ENCODE measurements at places on chromosomes 5 and 9.

- DNase-seq, result no peak
These were observed 10.9 kb upstream of the NKD2 start for GRCh38 chr5:997711-998110.

GRCh38 chr5:4862500-4862899 lies 277.6 kb upstream of the ADAMTS16 start:
- DNase-seq, result peak; percentile 66

DNA sequence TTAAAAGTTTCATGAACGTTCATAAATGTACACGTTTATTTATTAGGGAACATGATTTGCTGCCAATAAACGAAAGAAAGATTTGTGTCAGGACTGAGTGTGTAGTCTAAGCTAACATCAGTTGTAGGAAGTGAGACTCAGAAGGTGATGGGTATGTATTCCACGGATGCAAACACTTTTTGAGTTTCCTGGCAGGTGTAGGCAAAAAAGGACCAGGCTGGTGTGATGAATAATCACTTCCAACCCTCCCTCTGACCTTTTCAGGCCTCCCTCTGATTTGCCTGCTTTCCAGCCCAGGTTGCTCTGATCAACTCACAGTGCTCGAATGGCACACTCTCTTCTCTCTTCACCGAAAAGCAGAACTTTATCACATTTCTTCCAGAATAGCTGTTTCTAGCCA lies 51.8 kb downstream of the BASP1 start:
- peak; percentile 24 for DNase-seq

DNA sequence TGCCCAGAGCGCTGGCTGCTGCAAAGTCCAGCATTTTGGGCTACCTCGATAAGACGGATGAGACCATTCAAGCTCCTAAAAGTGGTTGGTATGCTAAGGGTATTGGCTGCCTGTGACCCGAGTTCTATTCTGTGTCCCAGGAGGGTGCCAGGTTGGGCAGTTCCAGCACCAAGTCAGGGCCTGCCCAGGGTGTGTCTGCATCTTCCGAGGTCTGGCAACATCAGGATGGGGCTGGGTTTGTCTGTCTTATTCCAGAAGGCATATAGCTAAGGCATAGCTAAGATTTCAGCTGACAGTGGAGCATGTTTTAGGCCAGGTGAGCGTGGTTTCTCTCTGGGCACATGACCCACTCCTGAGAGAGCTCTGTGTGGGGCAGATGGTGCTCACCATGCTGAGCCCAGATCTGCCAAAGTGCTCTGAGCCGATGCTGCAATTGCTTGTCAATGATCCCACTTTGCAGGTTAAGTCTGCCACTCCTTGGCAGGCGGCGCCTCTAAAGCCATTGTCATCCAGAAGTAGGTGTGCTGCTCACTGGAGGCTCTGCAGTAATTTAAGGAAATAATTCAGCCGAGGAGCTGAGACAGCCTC lies 7.8 kb downstream of the SLC9A3 start:
- DNase-seq, result no peak

GRCh38 chr5:67051164-67051563 lies 145.4 kb downstream of the CD180 start:
- no peak for DNase-seq

GRCh38 chr9:80699511-80699998 lies 989.8 kb downstream of the TLE1 start:
- no peak for DNase-seq

DNA sequence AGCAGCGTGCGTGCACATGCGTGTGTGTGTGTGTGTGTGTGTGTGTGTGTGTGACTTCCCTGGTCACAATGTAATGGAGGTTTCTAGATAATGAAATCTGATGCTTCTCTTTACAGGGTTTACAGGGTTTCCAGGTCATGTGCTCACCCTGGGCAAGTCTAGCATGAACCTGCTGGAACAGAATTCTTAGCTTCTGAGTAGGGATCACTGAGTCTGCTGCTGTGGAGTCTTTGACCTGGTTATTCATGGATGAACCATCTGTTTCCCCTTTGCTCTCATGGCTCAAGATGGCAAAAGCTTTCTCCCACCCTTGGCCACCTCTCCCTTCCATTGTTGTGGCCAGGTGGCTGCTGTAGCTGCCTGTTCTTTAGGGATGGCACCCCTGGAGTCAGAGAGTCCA lies 111.6 kb upstream of the SHB start:
- DNase-seq, result no peak

DNA sequence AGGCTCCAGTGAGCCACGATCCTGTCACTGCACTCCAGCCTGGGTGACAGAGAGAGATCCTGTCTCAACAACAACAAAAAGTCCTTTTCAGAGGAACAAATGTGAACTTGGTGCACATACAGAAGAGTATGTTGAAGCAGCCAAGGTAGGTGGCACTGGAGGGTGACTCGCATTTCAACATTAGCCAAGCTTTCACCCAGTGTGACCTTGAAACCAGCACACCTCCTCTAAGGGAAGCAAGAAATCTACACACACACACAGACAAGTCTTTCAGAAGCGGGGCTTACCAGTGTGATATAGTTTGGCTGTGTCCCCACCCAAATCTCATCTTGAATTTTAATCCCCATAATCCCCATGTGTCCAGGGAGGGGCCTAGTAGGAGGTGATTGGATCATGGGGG lies 225.2 kb downstream of the SEMA5A start:
- DNase-seq, result no peak

DNA sequence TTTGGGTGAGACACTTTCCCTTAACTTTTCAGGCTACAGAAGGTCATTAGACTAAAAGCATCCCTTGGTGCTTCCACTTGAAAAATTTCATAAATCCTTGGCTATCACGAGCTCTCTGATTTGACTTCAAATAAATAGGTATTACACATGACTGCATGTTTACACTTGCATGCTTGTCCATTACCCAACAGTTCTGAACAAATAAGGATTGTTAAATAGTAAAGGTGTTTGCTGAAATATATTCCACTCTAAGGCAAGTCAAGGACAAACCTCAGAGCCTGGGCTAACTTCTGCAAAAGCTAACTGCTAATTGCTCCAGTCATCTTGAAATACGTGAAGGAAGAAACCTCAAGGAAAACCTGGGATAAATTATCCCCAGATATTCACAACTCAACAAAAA lies 14.5 kb downstream of the FBXW2 start:
- DNase-seq, result no peak

DNA sequence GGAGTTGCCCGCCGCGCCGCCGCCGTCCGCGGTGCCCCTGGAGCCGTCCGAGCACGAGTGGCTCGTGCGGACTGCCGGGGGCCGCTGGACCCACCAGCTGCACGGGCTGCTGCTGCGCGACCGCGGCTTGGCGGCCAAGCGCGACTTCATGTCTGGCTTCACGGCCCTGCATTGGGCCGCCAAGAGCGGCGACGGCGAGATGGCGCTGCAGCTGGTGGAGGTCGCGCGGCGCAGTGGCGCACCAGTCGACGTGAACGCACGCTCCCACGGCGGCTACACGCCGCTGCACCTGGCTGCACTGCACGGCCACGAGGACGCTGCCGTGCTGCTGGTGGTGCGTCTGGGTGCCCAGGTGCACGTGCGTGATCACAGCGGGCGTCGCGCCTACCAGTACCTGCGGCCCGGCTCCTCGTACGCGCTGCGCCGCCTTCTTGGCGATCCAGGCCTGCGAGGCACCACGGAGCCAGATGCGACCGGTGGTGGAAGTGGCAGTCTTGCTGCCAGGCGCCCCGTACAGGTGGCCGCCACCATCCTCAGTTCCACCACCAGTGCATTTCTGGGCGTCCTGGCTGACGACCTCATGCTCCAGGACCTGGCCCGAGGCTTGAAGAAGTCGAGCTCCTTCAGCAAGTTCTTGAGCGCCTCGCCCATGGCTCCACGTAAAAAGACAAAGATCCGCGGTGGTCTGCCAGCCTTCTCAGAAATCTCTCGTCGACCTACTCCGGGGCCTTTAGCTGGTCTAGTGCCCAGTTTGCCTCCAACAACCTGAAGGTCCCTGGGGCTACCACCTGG lies 1.6 kb downstream of the SOWAHA start:
- DNase-seq, result no peak

GRCh38 chr5:66745297-66745696 lies 149.1 kb downstream of the MAST4 start:
- DNase-seq, result no peak

DNA sequence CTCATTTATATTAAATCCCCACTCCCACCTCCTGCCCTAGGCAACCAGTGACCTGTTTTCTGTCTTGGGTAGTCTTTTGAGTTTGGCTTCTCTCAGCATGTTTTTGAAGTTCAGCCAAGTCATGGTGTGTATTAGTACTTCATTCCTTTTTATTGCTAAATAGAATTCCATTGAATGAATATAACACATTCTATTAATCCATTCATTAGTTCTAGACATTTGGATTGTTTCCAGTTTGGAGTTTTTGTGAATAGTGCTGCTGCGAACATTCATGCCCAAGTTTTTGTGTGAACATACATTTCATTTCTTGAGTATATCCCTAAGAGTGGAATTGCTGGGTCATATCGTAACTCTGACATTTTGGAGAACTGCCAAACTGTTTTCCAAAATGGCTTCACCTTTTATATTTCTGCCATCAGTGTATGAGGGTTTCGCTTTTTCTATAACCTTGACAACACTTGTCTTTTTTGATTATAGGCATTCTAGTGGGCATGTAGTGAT lies 2.7 kb downstream of the ZNF346 start:
- no peak for DNase-seq

GRCh38 chr9:27168496-27168895 lies 59.5 kb downstream of the TEK start:
- DNase-seq, result no peak

DNA sequence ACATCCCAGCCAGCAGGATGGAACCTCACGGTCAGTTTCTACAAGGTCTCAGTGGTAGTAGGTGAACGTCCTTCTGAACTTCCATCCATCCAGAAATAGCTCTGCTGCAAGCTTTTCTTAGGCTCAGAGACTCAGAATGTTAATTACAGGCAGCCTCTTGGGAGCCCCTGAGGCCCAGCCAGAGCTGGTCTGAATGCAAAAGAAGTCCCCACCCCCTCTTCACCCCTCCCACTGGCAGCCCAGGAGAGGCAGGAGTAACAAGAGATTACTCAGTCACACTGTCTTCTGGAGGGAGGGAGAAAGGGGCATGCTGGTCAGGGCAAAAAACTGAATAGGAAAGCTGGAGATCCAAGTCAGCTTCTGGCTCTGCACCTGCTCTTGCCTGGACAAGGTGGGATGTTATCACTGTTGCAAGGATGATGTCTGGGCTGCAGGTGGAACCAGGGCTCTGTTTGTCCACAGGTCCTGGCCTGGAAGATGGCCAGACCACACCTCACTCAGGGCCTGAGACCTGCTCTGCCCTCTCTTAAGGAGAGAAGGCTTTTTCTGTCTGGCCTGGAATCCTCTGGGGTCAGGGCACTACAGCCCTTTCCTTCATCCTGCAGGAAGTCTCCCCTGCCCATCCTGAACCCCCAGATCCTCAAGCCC lies 9.1 kb downstream of the ENHO start:
- DNase-seq, result no peak

DNA sequence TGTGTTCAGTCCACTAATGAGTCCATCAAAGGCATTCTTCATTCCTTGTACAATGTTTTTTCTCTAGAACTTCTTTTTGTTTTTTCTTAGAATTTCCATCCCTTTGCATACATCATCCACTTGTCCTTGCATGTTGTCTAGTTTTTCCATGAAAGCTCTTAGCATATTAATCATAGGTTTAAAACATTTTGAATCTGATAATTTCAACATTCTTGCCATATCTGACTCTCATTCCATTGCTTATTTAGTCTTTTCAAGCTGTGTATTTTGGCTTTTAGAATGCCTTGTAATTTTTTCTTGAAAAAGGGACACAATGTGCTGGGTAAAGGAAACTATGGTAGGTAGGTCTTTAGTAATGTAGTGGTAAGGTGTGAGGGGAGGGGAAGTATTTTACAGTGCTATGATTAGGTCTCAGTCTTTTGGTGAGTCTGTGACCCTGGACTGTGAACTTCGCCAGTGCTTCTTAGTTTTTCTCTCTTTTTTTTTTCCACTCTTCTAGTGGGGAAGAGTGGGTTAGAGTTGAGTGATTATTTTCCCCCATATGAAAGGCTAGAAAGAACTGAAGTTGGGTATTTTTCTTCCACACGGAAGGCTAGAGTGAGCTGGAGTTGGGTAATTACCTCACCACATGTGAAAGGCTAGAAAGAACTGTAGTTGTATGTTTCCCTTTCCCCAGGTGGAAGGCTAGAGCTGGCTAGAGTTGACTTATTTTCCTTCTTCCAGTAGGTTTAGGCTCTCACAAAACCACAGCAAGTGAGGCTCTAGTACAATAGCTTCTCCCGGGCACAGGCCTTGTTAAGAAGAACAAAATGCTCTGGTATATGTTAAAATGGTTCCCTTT lies 172.1 kb downstream of the SNX18 start:
- DNase-seq, result no peak

DNA sequence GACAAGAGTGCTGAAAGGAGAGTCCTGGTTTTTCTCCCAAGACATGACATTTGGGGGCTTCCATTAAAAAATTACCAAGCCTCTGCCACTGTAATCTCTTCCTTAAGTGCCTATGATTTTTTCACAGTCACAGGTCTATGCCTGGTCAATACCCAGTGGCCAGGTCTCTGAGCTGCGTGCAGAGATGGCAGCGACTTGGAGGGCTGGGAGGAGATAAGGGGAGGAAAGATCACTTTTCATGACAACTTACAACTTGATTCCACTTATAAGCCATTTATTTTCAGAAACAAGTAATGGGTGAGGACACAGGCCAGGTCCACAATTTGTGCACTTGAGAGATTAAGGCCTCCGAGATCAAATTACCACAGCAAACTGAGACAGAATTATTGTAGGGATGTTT lies 1.9 kb upstream of the PCDHAC2 start:
- DNase-seq, result no peak

GRCh38 chr5:3601061-3601710 lies 5.6 kb downstream of the IRX1 start:
- DNase-seq, result no peak

- no peak for DNase-seq
These were observed 47.2 kb upstream of the LPCAT1 start for GRCh38 chr5:1570975-1571374.

DNA sequence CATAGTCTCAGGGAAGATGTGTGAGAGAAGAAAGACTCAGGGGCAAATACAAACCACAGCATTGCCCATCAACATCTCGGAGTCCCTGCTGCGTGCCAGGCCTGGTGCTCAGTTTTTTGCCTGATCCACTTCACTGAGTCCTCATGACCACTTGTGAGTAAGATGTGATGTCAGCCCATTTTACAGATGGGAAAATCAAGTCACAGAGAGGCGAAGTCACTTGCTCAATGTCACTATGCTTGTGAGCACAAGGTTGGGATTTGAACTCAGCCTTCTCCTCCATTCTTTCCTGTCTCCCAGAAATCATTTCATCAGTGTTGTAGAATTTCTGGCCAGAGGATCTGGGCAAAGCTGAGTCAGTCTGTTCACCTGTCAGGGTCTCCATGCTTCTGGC lies 34.6 kb upstream of the PSD2 start:
- DNase-seq, result no peak
